ENCODE measurements at places on chromosomes 13 and 19.

GRCh38 chr13:73338389-73338788 lies 279.6 kb downstream of the KLF5 start:
- no peak for DNase-seq

- DNase-seq: no peak
These were observed 34.9 kb downstream of the TNFSF13B start for GRCh38 chr13:108304170-108305016.

DNA sequence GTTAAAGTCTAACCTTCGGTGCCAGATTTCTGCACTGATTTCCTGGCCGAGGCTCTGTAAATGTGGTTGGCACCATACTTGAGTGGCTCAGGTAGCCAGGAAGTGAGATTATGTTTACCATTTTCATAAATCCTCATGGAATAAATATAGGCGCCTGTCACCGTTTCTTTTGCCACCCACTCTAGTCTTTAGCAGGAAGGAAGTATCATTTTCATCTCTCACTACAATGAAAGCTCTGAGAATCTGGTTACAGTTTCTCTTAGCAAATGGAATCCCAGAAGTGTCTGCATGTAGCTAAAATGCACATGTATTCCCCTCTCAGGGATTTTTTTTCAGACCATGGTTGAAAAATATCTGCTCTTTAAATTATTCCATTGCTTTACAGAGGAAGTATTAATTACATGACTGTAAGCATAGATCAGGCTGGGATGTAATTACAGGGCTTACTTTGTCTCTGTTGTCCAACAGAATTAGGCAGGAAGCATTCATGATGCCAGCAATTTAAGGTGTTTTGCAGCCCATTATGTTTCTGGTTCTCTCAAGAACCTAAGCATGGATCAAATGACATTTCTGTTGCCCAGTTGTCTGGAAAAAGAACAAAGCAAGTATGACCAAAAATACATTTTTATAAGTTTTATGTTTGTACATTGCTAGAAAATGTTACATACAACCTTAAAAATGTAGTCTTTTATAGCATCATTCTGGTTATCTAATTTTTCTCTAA lies 221.7 kb upstream of the SPRY2 start:
- no peak for DNase-seq

- DNase-seq: no peak
These were observed 34.3 kb downstream of the RASA3 start for GRCh38 chr13:114097893-114098688.

DNA sequence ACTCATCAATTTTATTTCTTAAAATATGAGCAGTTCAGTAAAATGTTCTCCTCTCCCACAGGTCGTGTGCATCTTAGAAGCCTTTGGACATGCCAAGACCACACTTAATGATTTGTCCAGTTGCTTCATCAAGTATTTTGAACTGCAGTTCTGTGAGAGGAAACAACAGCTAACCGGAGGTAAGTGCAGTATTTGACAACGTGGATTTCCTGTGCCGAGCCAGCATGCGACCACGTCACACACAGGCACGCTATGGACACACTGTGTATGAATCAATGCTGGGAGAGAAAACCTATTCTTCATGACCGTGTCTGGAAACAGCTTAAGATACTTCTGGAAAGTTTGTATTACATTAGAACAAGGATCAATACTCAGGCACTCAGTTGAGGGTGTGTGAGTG lies 268.5 kb downstream of the MYO16 start:
- DNase-seq: no peak

DNA sequence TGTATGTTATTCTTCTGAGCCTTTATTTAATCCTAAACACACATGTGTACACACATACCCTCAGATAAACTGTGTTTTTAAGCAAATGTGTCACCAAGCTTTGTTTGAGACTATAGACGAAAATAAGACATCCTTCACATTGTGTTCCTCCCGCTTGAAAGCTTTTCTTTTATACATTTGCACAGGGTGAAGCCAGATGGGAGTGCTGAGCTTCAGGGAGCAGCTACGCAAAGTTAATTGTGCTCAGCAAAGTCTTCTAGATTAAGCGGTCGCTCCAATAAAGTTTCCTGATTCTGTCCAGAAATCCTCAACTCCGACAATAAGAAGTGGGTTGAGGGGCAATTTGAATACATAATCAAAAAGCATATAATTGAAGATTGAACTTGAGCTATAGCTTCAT lies 117.2 kb upstream of the ARGLU1 start:
- no peak for DNase-seq

DNA sequence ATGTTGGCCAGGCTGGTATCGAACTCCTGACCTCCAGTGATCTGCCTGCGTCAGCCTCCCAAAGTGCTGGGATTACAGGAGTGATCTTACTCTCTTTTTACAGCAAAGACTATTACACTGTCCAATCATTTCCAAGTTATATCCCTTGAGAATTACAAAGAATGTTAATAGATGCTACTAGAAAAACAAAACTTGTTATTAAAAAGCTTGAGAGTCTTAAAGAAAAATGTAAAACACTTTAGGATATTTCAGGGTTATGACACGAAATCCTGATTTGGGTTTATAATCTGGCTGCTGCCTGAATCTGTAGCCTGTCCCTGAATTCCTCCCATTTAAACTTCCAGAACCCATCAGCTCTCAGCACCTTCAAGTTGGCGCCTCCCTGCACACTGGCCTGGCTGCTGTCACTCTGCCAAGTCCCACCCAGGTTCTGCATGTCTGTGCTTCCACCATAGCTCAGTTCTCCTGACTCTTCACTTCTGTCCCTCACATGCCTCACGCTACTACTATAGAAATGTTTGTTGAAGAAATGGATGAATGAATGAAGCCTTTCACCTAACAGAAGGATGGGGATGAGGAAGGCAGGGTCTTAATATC lies 55.8 kb upstream of the RFXAP start:
- DNase-seq: no peak

GRCh38 chr13:32284927-32285632 lies 30.1 kb downstream of the ZAR1L start:
- no peak for DNase-seq

DNA sequence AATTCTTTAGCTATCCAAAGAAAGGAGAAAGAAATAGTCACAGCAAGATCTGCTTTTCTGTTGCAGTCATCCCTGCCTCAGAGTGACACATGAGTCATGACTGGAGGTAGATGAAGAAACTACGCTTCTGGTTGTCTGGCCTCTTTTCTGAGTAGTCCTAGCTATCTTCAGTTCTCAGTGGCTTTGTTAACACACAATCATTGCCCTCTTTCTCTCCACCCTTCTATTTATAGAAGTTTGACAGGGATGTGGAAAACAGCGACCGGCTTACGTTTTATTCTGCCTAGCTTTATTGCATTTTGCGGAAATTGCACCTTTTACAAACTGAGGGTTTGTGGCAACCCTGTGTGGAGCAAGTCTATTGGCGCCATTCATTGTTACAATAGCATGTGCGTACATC lies 26.7 kb downstream of the SPATA13 start:
- no peak for DNase-seq

- DNase-seq: no peak
These were observed 399.0 kb downstream of the PCDH9 start for GRCh38 chr13:66830940-66831716.

- no peak for DNase-seq
These were observed 437.6 kb downstream of the HS6ST3 start for GRCh38 chr13:96527497-96527896.

DNA sequence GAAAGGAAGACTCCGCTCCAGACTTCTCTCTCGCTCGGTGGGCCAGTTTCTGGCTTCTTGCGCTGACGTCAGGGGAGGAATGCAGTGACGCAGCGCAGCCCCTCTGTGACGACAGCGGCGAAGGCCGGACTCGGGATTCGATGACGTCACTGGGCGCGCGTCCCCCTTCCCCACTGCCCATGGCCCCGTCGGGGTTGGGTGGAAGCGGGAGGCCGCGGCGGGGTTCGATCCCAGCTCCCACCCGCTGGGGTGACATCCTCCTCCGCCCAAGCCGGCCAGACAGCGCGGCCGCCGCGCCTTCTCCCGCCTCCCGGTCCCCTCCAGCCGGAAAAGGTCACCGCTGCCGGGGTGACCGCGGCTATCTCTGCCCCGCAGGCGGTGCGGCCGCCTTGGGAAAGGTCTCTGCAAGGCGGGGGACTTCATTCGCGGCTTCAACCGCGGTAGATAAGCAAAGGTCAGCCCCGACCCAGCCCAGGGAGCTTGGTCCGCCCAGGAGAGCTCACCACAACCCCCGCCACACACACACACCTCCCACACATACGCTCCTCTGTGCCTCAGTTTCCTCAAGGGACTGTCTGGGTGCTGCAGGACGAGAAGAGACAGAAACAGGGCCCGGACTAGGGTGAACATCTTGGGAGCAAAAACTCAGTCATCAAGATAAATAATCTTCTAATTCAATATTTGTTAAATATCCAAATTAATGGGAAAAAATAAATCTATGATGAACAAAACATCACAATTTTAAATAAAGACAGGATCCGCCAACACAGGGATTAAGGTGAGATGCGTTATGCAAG lies 844 bp upstream of the RFX1 start:
- no peak for DNase-seq

- DNase-seq: no peak
These were observed 1242.2 kb upstream of the MIR17HG start for GRCh38 chr13:90105276-90105675.

- no peak for DNase-seq
These were observed at the start of gene LTBP4 for GRCh38 chr19:40601134-40601974. LTBP4 (plus strand) TSS chr19:40601369; CDS start chr19:40601388, 19 bp downstream.

- no peak for DNase-seq
These were observed 799.7 kb upstream of the SPRY2 start for GRCh38 chr13:81140675-81141074.

DNA sequence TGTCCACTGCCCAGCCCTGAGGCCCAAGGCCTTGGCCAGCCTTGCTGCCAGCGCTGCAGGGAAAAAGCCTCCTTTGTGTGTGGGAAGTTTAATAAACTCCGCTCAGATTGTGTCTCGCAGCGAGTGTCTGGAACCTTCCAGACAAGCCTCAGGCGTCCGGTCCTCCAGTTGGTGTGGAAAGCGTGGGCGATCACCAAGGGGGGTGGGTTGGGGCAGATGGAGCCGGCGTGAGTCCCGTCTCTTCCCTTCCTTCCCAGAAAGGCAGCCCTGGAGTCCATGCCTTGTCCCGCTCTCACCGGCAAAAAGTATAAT lies 4.6 kb downstream of the STK11 start:
- DNase-seq: no peak

- no peak for DNase-seq
These were observed 76.0 kb downstream of the RASA3 start for GRCh38 chr13:114056205-114057013.

DNA sequence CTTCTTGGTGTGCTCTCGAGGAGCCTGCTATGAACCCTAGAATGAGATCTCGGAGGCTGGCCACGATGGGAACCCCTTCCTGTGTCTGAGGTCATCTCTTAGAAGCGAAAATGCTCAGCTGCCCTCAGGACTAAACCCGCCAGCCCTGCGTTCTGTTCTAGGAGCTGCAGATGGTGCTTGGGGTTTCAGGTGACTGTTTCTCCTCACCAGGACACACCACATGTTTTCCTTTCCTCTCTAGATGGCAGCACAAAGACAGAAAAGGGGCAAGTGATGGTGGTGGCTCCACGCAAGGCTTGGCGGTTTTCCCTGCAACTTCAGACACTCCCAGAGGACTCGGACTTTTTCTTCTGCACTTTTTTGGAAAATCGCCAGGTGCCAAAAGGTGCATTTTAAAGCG lies 60.1 kb downstream of the RNASEH2B start:
- no peak for DNase-seq

DNA sequence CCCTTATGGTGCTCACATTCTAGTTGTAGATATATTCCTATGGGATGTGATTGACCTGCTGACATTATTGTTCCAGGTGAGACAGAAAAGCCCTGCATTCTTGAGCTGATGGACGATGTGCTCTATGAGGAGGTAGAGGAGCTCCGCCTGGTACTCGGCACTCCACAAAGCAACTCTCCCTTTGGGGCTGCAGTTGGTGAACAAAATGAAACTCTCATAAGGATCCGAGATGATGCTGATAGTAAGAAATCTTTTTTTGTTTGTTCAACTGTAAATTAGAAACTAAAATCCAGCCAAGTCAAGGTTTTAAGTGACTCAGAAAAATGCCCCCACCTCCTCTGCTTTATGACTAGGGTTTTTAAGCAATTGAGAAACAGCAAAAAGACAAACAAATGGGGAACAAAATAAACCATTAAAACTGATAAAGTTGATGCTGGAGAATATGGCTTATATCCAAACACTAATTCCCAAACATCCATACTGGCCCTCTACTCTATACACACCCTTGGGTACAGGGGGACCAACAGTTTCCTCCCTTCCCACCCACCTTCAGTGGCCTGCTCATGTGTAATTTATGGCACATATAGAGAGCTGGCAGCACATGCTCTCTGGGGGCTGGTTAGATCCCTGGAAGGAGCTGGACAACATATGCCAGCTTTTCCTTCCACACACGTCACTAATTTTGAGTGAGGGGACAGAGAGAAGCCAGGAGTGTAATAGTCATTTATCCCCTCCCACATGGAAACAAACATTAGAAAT lies 139.6 kb downstream of the STOML3 start:
- DNase-seq: no peak

DNA sequence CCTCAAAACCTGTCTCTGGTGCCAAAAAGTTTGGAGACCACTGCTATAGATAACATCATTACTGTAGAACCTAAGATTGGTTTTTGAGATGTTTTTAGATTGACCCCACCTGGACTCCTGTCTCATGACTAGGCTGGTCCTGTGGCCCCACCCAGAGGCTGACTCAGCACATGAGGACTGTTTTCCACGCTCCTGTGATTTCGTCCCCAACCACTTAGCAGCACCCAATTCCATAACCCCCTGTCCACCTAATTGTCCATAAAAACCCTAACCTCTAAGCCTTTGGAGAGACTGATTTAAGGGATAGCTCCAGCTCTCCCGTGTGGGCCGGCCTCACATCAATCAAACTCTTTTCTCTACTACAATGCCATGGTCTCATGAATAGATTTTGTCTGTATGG lies 25.6 kb upstream of the GAS6 start:
- DNase-seq: no peak

DNA sequence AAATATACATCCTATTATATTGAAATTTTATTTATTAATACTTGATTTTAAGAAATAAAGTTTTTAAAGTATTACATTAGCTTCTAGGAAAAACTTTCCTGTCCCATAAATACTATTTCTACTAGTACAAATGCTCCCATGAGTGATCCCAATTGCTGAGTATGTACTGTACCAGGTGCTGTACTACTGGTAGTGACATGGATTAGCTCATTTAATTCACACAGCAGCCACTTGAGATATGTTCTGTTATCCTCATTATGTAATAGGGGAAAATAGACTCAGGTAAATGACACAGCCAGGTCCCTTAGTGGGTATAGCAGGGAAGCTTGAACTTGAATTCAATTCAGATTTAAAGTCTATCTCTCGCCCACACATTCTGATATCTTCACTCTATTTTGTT lies 363.1 kb downstream of the FGF14 start:
- no peak for DNase-seq

GRCh38 chr19:14135985-14136508 lies 342 bp downstream of the ASF1B start:
- no peak for DNase-seq

GRCh38 chr19:29489172-29489951 lies 36.4 kb upstream of the VSTM2B start:
- no peak for DNase-seq

- no peak for DNase-seq
These were observed 107.2 kb downstream of the KCNRG start for GRCh38 chr13:50122455-50122854.

Measured in stimulated activated CD4-positive, alpha-beta T cell treated with anti-CD3 and anti-CD28 coated beads, Interleukin-1b, Interleukin-23, amount 100 ng/mL, for 1 hour (primary cell).